AG09319 (cell line): ENCODE measurements at places on chromosomes 13 and 19.

GRCh38 chr13:39254601-39255000, 216.3 kb downstream of the NHLRC3 start:
- no peak for DNase-seq

- DNase-seq, result no peak
Observed at GRCh38 chr19:39745643-39746042, 7.8 kb upstream of the CLC start.

- DNase-seq, result no peak
Observed at GRCh38 chr13:23386533-23386932, 47.0 kb downstream of the SACS start.

DNA sequence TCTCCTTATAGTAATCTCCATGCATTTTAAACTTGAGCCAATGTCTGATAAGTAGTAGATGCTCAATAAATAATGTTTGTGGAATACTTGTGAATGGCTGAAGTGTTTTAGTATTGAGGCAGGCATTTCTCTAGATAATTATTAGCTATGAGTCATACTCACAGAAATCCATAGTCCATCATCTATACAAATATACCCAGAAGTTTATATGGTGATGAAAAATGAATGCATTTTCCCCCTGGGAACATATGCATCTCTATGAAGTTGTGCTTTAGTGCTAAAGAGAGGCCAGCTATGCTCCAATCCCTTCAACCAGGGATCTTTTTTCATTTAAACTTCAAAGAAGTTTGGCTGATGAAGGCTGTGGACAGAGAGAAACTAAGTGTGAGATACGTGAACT, 17.2 kb downstream of the MBNL2 start:
- DNase-seq, result no peak

DNA sequence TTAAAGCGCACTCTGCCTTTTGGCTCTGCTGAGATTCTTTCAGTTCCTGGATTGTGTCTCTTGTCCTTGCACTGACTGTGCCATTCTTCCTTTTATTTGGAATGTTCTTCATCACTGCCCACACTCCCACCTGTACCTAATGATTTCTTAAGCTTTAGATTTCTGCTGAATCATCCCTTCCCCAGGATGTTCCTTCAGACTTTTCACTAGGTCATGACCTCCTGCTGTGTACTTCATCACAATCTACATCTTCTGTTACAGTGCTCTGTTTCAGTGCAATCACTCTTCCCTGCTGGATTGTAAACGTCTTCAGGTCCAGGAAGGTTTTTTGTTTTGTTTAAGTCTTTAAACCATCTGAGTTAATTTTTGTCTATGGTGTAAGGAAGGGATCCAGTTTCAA, 281.0 kb downstream of the ATP8A2 start:
- DNase-seq, result no peak
